ENCODE measurements at places on chromosomes 13 and 19. TPM values are rescaled to one million over a fixed set of nuclear protein-coding genes. Genes with fewer than 3 reads are reported as not detected.

DNA sequence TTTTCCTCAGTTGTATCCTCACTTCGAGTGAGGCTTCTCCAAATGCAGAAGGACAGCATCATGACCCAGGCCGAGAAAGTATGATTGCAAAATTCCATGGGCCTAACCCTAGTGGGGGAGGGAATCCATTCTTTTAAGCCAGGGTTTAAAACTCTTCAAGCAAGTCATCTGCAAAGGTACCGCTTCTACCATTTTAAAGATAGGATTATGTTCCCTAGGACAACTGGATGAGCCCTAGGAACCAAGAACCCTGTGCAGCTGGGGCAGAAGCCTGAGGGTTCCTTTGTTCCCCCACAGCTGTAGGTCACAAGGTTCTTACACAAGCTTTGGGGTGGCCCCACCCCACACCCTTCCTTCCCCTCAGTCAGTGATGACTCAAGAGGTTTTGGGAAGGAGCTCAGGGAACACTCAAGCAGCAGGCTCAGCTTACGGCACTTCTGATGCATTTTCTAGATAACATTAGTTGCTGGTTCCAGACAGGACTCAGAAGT, 13.5 kb downstream of the ARL11 start:
- DNase-seq = no peak

GRCh38 chr19:20471431-20471830, 94.2 kb downstream of the ZNF737 start:
- peak; percentile 71 for DNase-seq

DNA sequence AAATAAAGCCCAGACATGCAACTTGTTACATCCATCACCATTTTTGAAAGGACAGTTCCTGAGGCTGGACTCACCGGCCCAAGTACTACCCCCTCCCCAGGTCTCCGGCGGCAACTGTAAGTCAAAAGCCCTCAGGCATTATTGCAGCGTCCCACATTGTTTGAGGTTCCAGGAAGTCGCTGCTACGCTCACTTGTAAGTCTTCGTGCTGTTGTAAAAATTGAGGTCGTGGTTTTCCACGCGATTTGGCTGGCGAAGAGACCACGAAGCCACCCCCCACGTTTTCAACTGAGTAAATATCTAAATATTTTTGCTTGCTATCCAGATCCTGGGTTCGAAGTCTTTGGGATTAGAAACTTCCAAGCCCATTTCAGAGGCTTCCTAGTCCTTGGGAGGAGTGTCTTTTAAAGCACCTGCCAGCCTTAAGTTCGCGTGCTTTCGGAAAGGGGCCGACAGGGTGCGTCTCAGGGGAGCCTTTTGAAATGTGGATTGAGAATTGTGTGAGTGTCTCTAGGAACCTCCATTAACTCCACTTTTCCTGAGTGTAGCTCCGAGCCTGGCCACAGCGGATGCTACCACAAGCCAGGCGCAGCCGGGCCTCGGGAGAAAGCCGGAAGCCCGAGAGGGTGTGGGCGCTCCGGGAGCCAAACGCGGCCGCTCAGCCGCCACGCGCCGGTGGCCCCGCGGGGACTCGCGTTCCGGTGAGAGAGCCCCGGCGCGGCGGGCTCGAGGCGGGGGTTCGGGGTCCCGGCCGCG, 434 bp upstream of the FNDC3A start:
- DNase-seq = peak; percentile 78

DNA sequence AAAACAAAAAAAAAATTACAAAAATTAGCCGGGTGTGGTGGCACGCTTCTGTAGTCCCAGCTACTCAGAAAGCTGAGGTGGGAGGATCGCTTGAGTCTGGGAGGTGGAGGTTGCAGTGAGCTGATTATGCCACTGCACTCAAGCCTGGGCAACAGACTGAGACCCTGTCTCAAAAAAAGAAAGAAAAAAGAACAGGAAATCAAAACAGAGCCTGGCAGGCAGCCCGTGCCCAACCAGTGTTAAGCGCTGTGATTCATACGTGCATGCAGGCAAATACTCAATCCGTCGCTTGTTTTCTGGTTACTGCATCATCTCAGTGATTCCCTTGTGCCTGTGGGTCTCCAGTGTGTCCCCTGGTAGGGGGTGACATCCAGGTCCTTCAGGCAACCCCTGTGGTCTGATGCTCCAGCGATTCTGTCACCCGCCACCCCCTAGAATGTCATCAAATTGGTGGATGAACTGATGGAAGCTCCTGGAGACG, 18.1 kb downstream of the DDX39A start:
- DNase-seq = no peak

GRCh38 chr19:35217649-35217990, 10.9 kb downstream of the FAM187B start:
- no peak for DNase-seq

DNA sequence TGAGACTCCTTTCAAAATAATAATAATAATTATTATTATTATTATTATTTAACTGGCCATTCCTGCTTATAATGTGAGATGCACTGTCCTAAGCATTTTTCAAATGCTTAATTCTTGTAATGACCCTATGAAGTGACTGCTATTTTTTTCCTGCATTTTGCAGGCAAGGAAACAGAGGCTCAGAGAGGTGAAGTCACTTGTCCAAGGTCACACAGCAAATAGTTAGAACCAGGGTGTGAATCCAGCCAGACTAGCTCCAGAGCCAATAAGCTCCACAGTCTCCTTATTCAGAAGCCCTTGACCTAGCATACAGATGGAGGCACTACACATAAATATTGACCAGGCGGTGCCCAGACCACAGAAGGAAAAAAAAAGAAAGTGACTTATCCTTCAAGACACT, 77.5 kb upstream of the CACNA1A start:
- no peak for DNase-seq

- no peak for DNase-seq
Observed at GRCh38 chr13:56187331-56187730, 953.4 kb upstream of the PRR20A start.

DNA sequence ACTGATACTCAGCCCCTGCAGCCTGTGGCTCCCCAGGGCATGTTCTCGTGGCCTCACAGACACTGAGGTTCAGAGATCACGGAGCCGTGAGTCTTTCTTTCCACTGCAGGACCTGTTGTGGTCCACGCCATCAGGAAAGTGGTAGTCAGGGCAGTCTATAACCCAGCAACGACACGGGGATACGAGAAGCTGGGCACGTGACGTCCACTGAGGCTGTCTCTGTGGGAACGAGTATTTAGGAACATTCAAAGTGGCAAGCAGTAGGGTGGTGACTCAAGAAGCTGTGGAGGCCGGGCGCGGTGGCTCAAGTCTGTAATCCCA, 29.6 kb upstream of the CCNE1 start:
- no peak for DNase-seq

DNA sequence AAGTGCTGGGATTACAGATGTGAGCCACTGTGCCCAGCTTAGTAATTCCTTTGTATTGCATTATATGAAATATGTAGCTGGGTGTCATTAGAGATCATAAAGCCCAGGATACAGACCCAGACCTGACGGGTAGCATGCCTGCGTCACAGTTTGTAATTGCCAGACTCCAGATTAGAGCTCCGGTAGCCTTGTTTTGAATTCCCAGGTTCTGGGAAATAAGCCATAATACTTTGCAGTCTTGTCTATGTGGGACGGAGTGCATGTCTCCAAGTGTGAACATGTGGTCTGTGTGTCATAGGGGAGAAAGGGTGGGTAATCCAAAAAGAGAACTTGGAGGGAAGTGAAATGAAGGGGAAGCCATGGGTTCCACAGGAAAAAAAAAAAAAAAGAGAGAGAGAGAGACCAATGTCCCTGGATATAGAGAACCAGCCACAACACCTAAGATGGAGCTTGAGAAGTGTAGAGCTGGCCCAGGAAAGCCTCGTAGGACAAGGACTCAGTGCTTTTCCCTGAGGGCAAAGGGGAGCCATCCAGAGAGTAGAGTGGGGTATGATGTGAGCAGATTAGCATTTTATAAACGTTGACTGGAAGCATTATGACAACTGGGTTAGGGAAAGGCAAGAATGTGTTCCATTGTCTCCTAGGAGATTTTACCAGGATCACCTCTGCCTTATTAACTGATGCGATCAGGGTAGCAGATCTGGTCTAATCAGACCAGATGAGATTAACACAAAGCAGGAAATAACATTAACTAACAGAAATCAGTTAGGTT, 2.6 kb downstream of the ZSCAN4 start:
- DNase-seq = no peak

- DNase-seq = no peak
Observed at GRCh38 chr19:6387372-6387771, 5.6 kb downstream of the GTF2F1 start.

DNA sequence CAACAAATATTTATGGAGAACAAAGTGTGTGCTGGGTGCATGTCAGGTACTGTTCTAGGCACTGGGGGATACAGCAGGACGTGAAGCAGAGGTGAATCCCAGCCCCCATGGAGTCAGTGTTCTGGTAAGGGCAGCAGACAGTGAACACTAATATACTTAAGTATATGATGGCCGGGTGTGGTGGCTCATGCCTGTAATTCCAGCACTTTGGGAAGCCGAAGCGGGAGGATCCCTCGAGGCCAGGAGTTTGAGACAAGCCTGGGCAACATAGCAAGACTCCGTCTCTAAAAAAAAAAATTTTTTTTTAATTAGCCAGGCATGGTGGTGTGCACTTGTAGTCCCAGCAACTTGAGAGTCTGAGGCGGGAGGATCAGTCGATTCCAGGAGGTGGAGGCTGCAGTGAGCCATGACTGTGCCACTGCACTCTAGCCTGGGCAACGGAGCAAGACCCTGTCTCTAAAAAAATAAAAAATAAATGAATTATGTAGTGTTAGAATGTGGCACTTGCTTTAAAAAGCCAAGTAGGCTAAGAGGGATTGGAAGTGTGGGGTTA, 22.6 kb downstream of the CHST8 start:
- DNase-seq = no peak

DNA sequence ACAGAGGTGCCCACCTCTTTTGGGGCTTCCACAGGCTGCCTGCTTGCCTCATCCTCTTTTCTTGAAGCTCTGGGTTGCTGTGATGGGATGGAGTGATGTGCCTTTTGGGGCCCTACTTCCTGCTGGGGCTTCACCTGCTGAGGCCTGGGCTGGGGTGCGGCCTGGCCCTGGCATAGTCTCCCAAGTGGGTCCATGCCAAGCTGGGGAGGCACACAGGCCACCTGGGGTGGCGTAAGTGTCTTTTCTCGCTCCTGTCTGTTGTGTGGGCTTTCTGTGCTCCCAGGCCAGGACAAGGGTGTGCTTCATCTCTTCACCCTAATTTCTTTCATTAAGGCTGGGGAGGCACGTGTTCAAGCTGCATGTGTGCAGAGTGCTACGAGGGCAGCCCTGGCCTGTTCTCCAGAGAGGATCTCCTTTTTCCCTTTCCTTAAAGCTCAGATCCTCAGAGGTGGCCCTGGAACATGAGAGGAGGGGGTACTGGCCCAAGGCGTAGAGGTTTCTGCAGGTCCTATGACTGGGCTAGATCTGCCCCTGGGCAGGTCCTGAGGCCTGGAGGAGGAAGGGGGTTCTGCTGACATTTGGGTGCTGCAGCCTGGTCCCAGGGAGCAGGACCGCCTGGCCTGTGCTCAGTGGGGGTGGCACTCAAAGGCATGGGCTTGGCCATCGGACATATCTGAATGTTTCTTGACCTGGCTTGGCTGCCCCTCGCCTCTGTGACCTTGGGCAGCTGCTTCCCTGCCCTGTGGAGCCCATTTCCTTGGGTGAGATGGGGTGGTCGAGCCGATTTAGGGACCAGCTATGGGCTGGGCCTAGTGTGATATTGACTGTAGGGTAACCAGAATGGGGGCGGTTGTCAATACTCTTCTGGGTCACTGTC, 23.7 kb upstream of the RNF17 start:
- no peak for DNase-seq

DNA sequence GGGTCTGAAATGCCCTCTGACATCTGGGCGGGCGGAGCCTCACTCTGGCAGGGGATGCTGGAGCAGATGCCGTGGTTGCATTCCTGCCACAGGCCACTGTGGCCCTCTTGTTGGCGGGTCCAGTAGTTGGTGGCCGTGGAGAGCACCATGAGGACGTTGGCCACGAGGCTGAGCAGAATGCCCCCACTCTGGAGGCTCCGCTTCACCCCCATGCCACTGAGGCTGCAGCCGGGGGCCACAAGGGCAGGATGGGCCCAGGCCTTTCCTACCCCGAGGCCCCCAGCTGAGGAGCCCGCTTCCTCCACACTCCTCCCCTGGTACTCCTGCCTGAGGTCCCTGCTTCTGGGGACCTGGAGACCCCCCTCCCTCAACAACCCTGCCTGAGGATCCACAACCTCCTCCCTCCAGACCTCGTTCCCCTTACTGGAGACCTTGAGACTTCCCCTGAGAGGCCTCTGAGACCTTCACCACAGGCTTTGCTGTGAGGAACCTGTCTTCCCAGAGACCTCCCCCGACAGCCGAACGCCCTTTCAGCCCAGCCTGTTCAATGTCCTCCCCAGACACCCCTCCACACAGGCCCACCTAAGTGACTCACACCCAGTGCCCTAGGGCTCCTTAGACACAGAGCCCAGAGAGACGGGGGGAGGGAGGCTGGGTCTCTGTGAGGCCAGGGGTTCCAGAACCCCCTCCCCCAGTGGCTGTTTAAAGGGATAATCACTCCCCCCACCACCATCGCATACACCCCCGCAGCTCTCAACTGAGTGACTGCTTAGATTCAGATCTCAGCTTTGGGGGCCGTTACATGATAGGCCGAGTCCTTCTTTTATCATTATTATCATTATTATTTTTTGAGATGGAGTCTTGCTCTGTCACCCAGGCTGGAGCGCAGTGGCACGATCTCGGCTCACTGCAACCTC, at the start of gene CLDND2:
Gene CLDND2, minus strand, starts transcription at position 638 of the 917 bp plus-strand sequence. Its CDS starts 426 bp downstream, at position 212.
- DNase-seq = no peak

DNA sequence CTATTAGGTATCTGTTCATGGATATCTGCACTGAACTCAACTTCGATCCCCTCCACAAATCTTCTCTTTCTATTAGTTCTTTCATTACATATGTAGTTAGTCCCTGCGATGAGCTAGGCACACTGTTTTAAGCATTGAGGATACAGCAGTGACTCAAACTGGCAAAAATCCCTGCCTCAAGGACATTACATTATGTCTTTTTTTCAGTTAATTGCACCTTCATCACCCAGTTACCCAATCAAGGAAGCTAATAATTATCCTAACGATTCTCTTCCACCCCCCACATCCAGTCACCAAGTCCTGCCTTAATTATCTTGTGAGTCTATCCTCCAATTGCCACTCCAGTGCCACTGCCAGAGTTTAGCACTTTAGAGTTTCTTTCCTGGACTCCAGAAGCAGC, 89.3 kb downstream of the C13orf42 start:
- no peak for DNase-seq

GRCh38 chr19:18834644-18834984, 2.9 kb downstream of the UPF1 start:
- DNase-seq = no peak

DNA sequence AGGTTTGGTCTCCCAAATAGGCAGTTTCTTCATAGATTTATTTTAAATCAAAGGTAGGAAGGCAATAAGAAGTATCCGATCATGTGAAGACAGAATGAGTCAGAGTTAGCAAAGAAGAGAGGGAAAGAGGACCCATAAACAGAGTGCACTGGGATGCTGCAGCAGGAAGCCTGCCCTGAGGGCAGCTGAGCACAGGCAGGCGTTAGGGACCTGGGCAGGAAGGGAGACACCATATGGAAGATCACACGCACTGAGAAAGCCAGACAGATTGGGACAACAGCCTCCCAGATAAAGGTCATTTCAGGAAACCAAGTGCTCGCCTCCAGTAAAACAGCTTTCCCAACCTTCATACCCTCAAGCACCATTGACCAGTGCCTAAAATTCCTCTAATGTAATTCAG, 598.0 kb downstream of the EFNB2 start:
- no peak for DNase-seq

Gene IZUMO2
- not detected for total RNA-seq

Gene LRRC63
- total RNA-seq = 1.1 TPM

Gene RFXANK
- total RNA-seq = 97.6 TPM

Gene ZNF560
- total RNA-seq = not detected

Gene GPALPP1
- 45.0 TPM for total RNA-seq

Gene CGB8
- not detected for total RNA-seq

Gene TDRD12
- 0.09 TPM for total RNA-seq

Data from lung (tissue), 17 donors.